Hippocampal formation (tissue), 2 donors: ENCODE measurements at places on chromosomes 5 and 9.

GRCh38 chr5:89064054-89064453 is 181.1 kb upstream of the MEF2C start:
- DNase-seq: no peak

DNA sequence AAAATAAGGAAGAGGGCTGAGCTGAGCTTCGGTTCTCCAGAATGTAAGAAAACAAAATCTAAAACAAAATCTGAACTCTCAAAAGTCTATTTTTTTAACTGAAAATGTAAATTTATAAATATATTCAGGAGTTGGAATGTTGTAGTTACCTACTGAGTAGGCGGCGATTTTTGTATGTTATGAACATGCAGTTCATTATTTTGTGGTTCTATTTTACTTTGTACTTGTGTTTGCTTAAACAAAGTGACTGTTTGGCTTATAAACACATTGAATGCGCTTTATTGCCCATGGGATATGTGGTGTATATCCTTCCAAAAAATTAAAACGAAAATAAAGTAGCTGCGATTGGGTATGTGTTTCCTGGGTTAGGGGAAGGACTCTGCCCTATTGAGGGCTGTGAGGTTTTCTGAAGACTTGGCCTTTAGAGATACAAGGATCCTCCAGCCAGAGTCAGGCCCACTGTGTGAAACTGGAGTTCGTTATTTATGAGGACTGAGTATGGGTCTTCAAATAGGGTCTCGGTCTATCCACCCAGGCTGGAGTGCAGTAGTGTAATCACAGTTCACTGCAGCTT is 3.8 kb downstream of the EGR1 start:
- no peak for DNase-seq

GRCh38 chr5:36874465-36874864 is 2.1 kb upstream of the NIPBL start:
- DNase-seq: no peak

DNA sequence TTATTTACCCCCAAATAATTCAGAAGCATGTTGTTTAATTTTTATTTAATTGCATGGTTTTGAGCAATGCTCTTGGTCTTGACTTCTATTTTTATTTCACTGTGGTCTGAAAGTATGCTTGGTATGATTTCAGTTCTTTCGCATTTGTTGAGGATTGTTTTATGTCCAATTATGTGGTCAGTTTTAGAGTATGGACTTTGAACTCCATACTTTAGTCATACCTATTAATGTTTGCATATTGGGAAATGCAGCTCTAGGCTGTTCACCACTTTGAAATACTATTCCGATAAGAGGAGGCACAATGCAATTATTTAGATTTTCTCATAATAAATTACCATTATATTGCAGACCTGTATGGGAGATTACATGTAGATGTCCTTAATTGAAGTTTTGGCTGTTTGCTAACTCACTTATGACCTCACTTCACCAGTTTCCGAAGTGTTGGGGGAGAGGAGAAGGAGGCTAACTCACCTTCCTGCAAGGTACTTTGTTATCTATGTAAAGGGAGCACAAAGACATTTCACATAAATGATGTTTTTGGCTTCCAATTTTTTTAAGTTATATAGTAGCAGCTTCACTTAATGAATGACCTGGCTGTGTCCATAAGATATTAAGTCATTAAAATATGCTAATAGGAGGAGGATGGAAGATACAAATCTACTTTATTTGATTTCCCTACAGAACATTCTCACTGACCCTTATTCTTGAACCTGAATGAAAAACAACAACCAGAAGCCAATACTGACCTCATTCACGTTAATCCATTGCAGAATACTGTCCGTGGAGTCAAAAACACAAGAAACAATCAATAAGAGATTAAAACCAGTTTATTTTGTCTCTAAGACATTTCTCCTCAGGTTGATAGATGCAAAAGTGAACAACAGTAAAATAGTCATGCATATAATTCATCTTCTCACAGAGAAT is 970.3 kb upstream of the ARRDC3 start:
- no peak for DNase-seq

- no peak for DNase-seq
Observed at GRCh38 chr9:120531683-120532300, 48.2 kb downstream of the CDK5RAP2 start.

- DNase-seq: no peak
Observed at GRCh38 chr9:7185612-7186011, 427.8 kb downstream of the KDM4C start.

GRCh38 chr9:32552172-32552872 is at the start of the genes SMIM27 and TOPORS:
SMIM27 (plus strand) TSS chr9:32552327; CDS start chr9:32552435, 108 bp downstream.
TOPORS (minus strand) TSS chr9:32552586; CDS start chr9:32552436, 150 bp downstream.
- DNase-seq: peak; percentile 85

DNA sequence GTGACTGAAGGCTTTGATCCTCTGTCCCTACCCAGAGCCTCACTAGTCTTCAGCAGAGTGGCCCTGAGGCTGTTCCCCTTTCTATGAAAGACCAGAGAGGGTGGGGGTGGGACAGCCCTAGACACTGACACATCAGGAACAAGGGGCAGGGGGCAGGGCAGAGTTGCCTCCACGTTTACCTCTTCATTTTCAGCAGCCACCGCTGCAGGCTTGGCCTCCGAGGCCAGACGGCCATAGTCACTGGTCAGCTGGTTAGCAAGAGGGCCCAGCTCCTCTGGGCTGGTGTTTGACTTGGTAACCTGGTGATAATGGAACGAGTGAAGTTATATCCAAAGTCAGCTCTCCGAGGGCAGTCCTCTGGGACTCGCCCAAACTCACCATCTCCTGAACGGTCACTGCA is 15.6 kb upstream of the TPM2 start:
- DNase-seq: no peak

- no peak for DNase-seq
Observed at GRCh38 chr5:113293975-113294310, 140.8 kb downstream of the TSSK1B start.

- no peak for DNase-seq
Observed at GRCh38 chr9:105447386-105447813, 434 bp upstream of the FSD1L start.

DNA sequence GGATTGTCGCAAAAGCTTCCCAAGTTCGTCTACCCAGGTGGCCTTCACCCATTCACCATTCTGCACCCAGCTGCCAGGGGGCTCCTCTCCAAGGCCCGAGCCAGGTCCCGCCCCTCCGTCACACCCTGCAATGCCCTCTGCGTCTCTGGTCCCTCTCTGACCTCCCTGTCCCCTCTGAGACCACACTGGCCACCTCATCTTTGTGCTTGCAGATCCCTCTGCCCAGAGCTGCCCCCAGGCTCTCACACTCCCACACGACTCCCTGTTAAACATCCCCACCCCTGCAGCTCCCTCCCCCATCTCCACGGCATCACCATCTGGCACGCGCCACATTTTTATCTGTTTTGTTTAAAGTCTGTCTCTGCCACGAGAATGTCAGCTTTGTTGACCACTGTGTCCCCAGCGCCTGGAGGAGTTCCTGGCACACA is 243.6 kb downstream of the PBX3 start:
- DNase-seq: no peak

GRCh38 chr5:12985142-12985541 is 959.3 kb downstream of the DNAH5 start:
- no peak for DNase-seq

DNA sequence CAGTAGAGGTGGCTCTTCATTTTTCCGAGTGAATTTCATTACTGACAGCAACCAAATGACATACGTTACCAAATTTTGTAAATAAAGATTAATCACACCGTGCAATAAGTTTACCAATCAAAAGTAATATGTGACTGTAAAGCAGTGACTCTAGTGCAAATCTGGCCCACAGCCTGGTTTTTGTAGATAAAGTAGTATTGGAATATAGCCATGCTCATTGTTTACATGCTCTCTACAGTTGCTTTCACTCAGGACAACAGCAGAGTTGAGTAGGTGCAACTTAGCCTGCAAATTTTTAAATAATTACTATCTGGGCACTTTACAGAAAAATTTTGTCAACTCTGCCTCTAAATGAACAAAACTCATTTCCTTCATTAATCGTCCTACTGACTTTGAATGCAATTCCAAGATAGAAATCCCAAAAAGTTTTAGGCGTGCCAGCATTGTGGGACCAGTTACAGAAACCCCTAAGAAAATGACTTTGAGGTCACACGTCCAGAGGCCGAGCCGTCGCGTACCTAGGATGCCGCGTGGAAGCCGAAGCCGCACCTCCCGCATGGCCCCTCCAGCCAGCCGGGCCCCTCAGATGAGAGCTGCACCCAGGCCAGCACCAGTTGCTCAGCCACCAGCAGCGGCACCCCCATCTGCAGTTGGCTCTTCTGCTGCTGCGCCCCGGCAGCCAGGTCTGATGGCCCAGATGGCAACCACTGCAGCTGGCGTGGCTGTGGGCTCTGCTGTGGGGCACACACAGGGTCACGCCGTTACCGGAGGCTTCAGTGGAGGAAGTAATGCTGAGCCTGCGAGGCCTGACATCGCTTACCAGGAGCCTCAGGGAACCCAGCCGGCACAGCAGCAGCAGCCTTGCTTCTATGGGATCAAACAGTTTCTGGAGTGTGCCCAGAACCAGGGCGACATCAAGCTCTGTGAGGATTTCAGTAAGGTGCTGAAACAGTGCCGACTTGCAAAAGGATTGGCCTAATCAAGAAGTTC is 180.7 kb upstream of the TLE4 start:
- no peak for DNase-seq

DNA sequence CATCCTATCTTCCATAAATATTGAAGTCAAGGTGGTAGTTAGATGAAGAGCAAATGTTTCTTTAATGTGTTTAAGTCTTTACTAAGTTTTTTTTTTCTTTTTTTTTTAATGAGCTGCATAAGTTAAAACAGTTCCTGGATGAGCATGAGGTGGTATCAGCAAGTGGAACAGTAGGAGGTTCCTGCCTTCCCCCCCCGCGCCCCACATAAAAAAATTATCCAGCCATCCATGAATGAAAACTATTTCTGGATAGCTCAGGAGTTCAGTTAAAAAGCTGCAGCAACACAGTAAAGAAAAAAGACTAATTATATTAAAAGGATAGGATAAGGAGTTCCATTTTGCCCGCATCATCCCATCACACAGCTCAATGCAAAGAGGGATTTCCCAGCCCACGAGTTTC is 349.5 kb downstream of the CDH18 start:
- no peak for DNase-seq

GRCh38 chr9:129284607-129285291 is 106.7 kb upstream of the IER5L start:
- DNase-seq: no peak

- no peak for DNase-seq
Observed at GRCh38 chr9:126070058-126070655, 256.5 kb upstream of the MVB12B start.

GRCh38 chr5:79851391-79851863 is 139.6 kb downstream of the MTX3 start:
- DNase-seq: no peak
